Anterior cingulate cortex (tissue), 58 donors: ENCODE measurements at places on chromosomes 5 and 9.

DNA sequence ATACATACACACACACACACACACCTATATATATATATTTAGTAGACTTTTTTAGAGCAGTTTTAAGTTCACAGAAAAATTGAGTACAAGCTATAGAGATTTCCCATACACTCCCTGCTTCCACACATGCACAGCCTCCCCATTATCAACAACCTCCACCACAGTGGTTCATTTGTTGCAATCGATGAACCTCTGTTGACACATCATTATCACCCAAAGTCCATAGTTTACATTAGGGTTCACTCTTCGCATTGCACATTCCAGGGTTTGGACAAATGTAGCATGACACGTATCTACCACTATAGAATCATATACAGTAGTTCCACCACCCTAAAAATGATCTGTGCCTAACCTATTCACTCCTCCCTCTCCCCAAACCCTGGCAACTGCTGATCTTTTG is 111.0 kb downstream of the PPP2R2B start:
- DNase-seq, result no peak

- no peak for DNase-seq
These were observed 145.3 kb upstream of the RAPGEF1 start for GRCh38 chr9:131885144-131885609.

GRCh38 chr9:529731-530130 is 311.8 kb upstream of the DMRT1 start:
- DNase-seq, result no peak

GRCh38 chr9:91765296-91765695 is 184.7 kb downstream of the ROR2 start:
- DNase-seq, result no peak

DNA sequence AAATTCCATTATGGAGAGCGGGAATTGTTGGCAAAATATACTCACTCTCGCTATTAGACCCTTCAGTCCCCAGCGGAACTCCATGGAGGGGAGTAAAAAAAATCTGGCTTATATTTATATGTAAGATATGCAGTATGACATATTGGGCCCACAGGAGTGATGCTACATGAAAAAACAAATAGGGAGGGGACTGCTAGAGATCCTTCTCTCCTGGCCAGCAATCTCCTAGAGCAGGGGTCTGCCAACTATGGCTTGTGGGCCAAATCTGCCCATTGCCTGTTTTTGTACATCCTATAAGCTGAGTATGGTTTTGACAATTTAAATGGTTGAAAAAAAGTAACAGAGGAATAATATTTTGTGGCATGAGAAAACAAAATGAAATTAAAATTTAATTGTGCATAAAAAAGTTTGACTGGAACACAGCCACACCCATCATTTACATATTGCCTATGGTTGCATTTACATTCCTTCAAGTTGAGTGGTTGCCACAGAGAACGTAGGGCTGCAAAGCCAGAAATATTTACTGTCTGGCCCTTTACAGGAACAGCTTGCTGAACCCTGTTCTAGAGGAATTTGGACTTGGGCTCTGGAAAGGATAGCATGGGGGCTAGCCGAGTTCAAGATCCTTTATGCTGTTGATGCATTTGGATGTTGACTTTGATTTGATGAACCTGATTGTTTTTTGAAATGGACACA is 197.3 kb upstream of the CLINT1 start:
- no peak for DNase-seq

GRCh38 chr5:29822521-29822920 is 1371.0 kb upstream of the CDH6 start:
- no peak for DNase-seq
